ENCODE measurements at places on chromosomes 16 and 17.

- DNase-seq: no peak
These were observed 43.3 kb downstream of the POLR3K start for GRCh38 chr16:9903-10665.

DNA sequence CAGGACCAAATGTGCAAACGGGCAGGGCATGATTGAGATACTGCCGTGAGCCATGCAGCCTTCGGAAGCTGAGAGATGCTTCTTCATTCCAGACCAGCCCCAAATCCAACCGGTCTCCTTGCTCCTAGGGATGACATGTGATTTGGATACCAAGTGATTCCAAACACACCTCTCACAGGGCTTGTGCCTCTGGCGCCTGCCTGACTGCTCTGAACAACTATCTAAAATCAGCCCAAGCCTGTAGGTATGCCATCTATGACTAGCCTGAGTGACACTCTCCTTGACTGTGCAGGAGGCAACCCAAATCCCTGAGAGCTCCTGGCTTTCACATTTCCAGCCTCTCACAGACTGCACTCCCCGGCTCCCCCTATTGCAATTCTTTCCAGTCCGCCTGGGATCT, 20.3 kb downstream of the DYNC1LI2 start:
- DNase-seq: no peak

DNA sequence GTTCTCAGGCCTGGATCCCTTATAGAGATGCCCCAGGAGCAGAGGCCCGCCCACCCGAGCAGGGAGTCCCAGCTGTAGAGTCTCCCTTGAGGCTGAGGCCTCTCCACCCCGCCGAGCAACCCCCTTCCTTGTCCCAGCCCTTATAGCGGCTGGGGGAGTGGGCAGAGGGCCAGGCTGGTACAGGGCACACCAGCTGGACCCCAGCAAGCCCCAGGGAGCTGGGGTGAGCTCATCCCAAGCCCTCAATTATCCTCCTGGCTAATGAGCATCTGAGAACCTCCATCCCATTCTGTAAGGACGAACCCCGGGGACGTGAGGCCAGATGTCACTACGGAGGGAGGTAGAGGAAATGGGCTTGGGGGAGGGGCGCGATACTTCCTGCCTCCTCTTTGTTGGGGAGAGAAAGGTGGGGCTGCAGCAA, 3.2 kb upstream of the SNN start:
- no peak for DNase-seq

GRCh38 chr16:1701216-1701878, 4.6 kb upstream of the MAPK8IP3 start:
- no peak for DNase-seq

GRCh38 chr17:15935891-15936290, 9.0 kb upstream of the ADORA2B start:
- DNase-seq: no peak

- no peak for DNase-seq
These were observed 356.4 kb downstream of the FOXL1 start for GRCh38 chr16:86934581-86935375.
